ENCODE measurements at places on chromosomes 3 and 15. TPM values are rescaled to one million over a fixed set of nuclear protein-coding genes. Genes with fewer than 3 reads are reported as not detected.

KCNMB3 gene
- total RNA-seq, result 0.59 TPM

SNX4 gene
- 50.8 TPM for total RNA-seq

DLL4 gene
- not detected for total RNA-seq

MIX23 gene
- 140 TPM for total RNA-seq

ADGRG7 gene
- total RNA-seq, result not detected

MLH1 gene
- total RNA-seq, result 73.2 TPM

- DNase-seq, result no peak
Observed at GRCh38 chr3:78201091-78201490, 1161.2 kb downstream of the ROBO2 start.

DNA sequence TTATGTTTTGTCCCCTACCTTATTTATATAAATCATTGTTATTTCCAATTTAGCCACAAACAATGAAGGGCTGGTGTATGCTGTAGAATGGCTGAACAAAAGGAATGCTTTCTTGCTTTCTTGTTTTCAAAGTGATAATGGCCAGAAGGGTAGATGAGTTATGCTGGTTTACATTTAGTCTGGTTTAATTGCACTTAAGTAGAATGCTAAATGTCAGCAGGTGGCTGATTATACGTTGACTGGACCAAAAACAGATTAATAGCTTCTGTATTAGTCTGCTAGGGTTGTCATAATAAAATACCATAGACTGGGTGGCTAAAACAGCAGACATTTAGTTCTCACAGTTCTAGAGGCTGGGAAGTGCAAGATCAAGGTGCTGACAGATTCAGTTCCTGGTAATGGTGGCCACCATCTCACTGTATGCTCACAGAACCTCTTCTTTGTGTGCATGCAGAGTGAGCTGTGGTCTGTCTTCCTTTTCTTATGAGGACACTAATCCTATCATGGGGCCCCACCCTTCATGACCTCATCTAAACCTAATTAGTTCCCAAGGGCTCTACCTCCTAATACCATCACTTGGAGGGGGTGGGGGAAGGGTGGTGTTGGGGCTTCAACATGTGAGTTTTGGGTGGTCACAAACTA is 17.1 kb upstream of the XIRP1 start:
- DNase-seq, result no peak

GRCh38 chr15:39235084-39235795 is 345.6 kb upstream of the THBS1 start:
- no peak for DNase-seq

- no peak for DNase-seq
Observed at GRCh38 chr3:194352667-194353246, 1.6 kb upstream of the CPN2 start.

GRCh38 chr3:112446343-112446742 is 52.9 kb downstream of the BTLA start:
- no peak for DNase-seq

DNA sequence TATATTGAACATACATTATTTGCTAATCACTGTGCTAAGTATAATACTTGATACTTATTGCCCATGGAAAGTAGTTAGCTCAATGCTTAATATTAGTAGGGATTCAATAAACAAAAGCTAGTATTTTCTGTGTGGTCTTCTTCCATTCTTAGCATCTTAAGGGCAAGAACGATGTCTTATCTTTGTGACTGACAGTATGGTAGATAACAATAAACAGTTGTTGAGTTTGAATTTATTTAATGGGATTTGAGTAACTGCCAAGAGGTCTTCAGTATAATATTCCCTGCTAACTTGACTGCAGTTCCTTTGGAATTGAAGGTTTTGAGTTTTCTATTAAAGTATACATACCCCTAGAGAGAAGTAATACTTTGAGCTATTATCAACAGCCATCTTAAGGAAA is 70.1 kb downstream of the ZNF609 start:
- no peak for DNase-seq

DNA sequence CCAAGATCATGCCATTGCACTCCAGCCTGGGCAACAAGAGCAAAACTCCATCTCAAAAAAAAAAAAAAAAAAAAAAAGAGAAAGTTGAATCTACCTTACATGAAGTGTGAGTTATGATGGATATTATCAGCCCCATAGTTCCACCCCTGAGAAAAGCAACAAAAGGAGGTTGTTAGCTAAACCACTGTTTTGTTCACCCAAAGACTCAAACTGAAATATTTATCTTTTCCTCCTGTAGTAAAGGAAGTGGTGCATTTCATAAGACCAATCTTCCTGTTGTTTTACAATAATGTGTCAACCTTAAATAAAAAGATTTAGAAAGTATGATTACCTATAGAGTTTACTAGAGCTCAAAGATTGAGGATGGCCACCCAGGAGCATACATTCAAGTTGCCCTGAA is 18.7 kb upstream of the TRMT10C start:
- DNase-seq, result peak; percentile 23

All from CD8-positive, alpha-beta memory T cell (primary cell).